Naive thymus-derived CD8-positive, alpha-beta T cell (primary cell): ENCODE measurements at places on chromosomes 1 and 21.

GRCh38 chr1:239337799-239338430 is 48.5 kb upstream of the CHRM3 start:
- DNase-seq = no peak

DNA sequence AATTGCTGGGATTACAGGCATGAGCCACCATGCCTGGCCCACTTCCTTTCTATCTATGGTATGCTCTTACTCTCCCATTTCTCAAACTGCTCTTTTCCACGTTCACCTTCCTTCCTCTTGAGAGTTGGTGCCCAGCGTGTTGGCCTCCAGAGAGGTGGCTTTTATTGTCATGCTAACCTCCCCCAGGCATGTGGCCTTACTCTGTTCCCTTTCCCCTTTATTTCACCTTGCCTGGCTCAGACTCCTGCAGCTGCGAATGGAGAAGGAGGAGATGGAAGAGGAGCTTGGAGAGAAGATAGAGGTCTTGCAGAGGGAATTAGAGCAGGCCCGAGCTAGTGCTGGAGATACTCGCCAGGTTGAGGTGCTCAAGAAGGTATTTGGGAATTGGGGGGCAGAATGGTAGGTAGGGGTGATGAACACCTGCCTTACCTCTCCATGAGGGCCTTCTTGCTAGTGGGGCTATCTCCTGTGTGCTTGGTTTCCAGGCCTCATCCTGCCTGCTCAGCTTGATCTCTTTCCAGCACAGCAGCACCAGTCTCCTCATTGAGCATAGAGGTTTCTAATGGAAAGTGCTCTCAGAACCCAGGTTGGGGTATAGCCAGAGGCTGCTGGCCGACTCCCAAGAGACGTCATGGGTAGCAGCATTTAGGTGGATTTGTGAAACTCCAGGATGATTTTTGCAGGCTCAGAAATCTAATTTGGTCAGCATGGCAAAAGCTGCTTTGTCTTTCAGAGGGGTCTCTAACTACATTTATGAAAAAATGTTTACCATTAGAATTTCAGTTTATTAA is 13.2 kb upstream of the TUFT1 start:
- no peak for DNase-seq

DNA sequence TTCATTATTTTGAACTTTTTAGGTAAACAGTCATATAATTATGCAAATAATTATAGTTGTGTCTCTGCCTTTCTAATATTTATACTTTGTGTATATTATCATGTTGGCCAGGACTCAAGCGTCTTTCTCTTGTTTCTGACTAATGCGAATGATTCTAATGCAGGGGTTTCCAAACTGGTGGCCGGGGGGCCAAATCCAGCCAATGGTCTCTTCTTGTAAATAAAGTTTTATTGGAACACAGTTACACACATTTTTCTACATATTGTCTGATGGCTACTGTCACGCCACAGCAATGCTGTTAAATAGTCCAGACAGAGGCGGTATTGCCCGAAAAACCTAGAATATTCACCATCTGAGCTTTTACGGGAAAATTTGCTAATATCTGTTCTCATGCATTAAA is 8.9 kb upstream of the POFUT2 start:
- no peak for DNase-seq

- DNase-seq = no peak
These were observed 10.4 kb downstream of the ARHGEF11 start for GRCh38 chr1:157035121-157035520.

DNA sequence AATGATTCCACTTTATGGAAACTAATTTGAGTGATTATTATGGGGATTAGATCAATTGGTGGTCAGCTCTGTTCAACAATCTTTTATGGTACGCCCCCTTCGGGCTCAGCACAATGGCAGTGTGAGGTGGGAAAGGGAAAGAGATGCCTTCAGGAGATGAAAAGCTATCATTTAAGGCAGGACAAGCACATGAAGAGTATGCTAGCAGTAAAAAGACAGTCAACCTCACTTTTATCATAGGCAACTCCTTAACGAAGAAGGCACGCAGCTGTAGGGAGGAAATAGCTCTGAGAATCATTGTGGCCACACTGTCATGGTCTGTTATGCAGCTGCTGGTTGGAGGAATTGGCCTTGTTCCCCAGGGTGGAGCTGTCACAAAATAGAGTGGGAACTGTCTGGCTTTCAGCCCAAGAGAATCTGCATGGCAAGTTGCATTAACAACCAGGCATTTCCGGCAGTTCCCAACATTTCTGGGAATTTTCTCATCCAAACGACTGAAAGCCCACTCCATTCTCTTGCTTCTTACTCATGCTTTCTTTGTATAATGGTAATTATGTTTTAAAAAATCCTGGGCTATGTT is 54.4 kb upstream of the BCL10 start:
- DNase-seq = no peak

DNA sequence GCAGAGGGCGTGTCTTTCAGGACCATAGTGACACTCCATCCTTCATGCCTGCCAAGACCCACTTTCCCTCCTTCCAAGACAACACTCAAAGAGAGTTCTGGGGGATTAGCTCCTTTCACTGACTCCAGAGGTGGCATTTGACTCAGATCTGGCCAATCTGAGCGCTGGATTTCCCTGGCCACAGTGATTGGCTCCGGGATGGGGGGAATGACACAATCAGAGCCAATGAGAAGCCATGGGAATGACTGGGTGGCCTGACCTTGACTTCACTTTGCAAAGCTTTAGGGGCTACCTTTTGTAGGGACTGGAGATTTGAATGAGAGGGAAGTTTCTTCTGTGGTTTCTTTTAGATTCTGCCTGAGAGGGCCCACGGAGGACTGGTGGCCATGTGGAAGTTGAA is 26.9 kb upstream of the WNT4 start:
- DNase-seq = no peak

- no peak for DNase-seq
These were observed 61.7 kb downstream of the ACP6 start for GRCh38 chr1:147608596-147608995.

- no peak for DNase-seq
These were observed 154.5 kb upstream of the GORAB start for GRCh38 chr1:170377440-170377839.

DNA sequence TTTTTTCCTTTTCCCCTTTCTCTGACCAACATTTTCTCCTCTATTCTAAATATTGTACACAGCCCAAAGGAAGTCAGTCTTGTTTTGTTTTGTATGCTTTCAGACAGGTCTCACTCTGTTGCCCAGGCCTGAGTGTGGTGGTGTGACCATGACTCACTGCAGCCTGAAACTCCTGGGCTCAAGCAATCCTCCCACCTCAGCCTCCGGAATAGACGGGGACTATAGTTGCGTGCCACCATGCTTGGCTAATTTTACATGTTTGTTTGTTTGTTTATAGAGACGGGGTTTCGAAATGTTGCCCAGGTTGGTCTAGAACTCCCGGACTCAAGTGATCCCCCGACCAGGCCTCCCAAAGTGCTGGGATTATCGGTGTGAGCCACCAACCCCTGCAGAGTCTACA is 72.8 kb downstream of the NRIP1 start:
- no peak for DNase-seq

- no peak for DNase-seq
These were observed 296.6 kb downstream of the CHRM3 start for GRCh38 chr1:239682960-239683359.

DNA sequence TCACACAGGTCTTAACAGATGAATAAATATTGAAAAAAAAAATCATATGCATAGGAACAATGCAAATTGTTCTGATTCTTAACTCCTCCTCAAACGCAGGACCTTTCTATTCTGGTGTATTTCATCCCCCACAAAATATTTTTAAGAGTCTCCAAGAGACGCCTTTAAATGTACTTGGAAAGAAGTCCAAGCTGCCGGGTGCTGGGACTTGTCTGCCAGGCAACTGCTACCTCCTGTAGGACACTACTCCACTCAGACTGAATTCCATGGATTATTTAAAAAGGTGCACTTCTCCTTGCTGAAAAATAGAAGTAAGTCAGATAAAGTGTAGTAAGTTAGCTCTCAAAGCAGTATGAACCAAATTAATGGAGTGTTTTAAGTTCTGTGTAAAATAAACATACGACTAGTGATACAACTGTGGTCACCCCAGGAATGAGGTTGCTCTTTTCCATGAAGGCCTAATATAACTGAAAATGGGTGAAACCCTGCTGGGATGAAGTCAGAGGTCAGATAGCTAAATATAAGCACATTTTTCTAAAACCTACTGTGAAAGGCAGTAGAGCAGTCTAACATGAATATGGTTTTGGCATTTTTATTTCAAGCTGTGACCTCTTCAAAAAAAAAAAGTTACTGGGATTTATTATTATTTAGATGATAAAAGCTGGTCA is 189.2 kb upstream of the PBX1 start:
- DNase-seq = no peak

GRCh38 chr21:37821092-37821491 is 95.2 kb downstream of the KCNJ6 start:
- DNase-seq = no peak

GRCh38 chr21:33268737-33269441 is 2.7 kb downstream of the IL10RB start:
- DNase-seq = no peak

DNA sequence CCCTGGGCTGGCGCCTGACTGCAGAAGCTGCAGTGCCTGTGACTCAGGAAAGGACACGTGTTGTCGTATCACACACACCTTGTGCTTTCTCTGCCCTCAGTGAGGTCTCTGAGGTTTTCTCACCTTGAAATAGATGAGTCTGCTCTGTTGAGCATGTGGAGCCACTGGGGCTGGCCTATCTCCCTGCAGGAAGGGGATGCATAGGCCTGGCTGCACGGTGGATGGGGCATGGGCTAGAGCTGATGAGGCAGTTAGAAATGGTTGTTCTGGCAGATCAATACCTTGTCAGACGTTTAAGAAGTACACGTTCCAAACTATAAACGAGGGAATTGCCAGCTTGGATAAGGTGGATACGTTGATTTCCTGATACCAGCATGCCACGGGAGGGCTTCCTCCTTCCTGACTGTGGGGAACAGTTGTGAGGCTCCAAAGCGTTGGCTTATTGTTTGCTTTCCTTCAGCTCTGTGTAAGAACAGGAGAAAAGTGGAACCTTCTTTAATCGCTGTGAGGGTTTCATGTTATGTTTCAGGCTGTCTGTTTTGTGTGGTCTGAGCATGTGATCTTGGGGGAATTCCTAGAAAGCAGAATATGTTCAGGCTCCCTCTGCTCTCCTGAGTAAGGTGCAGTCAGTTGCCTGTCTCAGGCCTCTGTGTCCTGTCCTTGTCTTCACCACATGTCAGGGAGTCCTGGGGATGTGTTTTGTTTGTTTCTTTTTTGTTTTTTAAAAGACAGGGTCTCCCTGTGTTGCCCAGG is 44.8 kb downstream of the PCNT start:
- no peak for DNase-seq

GRCh38 chr1:170776777-170777176 is 112.8 kb downstream of the PRRX1 start:
- no peak for DNase-seq

DNA sequence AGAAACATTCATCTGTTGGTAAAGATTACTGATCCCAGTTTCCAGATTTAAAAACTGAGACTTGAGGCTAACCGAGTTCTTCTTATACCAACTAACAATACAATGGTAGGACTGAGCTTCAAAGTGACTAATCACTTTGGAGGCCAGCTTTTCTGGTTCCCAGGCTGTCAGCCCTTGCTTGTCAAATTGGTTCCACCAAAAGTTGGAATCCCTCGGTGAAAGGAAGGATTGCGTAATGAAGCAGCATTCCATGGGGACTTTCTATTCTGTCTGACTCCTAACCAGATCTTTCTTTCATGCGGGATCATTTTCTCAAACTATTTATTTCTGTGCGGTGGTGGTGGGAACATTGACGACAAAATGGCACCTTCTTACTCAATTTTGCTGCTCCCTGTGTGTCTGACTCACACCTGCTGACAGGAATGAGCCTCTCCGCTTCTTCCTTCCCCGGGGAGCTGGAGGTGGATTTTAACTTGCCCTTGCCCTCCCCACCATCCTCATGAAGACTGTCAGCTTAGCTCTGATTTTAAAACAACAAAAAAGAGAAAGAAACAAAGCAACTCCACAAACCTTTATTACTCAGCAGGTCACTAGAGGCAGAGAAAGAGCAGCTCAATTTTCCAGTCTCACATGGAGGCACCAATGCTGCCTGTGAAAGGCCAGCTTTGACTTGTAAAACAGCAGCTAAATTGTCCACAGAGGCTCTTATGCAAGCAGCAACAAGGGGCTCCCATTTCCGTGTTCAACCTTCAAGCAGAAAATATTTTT is 32.9 kb upstream of the RASAL2 start:
- DNase-seq = no peak

DNA sequence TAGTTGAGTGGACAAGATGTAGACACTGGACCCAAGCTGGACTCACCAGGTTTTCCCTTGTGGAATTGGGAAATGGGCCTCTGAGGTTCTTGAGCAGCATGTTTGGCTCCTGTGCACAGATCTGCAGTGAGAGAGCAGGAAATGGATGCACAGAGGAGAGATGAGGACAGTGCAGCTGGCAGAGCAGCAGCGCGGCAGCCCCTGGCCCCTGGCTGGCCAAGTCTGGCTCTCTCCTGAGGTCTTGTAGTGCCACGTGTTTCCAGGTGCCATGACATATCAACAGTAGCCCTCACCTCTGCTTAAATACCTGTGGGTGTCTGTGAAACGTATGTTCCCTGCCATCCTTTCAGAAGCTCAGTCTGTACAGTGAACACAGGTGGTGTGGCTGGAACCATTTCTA is 19.2 kb upstream of the BCL10 start:
- DNase-seq = no peak

DNA sequence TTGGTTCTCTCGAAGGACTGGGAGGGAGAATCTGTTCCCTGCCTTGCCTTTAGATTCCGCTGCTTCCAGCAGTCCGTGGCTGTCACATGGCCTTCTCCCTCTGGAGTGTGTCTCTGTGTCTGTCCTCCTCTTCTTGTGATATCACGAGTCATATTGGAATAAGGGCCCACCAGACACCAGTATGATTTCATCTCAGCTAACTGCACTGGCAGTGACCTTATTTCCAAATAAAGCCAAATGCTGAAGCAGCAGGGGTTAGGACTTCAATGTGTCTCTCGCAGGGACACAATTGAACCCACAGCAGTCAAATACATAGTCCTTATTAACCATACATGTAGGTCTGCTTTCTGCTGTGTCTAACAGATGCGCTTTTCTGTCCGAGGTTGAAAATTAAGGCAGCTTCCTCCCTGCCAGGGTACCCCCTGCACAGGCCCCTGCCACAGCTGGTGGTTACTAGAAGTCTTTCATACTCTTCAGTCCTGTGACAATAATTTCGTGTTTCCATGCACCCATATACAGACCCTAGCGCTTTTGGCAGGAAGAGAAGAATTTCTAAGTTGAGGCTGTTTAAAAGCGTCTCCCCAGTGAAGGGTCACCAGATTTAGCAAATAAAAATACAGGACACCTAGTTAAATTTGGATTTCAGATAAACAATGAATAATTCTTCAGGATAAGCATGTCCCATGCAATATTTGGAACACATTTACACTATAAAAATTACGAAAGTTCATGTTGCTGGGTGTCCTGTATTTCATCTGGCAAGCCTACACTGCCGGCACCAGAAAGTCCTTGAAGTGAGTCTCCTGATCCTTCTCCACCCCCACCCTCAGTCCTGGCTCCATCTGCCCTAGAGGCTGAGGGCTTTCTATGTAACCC is 182.1 kb downstream of the ETS2 start:
- DNase-seq = no peak
